ENCODE measurements at places on chromosomes 11 and 22.
A peak's percentile ranks its signal among the peaks of the same experiment; 100 is the strongest.

DNA sequence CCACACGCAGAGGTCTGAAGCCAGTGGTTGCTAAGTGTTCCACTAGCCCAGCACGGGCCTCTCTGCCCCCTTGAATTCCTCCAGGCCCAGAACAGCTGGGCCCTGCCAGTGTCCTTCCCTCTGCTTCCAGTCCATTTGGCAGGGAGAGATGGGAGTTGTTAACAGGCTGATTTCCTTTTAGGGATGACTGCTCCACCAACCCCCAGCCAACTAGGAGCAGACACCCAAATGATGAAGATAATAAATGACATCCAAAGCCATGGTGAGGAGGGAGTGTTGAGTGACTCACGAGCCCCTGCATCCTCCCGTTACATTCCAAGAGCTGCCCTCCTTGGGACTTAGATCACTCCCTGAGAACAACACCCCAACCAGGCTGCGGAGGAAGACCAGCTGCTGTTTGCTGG lies 20.6 kb downstream of the PARVA start:
- DNase-seq = peak; percentile 85

DNA sequence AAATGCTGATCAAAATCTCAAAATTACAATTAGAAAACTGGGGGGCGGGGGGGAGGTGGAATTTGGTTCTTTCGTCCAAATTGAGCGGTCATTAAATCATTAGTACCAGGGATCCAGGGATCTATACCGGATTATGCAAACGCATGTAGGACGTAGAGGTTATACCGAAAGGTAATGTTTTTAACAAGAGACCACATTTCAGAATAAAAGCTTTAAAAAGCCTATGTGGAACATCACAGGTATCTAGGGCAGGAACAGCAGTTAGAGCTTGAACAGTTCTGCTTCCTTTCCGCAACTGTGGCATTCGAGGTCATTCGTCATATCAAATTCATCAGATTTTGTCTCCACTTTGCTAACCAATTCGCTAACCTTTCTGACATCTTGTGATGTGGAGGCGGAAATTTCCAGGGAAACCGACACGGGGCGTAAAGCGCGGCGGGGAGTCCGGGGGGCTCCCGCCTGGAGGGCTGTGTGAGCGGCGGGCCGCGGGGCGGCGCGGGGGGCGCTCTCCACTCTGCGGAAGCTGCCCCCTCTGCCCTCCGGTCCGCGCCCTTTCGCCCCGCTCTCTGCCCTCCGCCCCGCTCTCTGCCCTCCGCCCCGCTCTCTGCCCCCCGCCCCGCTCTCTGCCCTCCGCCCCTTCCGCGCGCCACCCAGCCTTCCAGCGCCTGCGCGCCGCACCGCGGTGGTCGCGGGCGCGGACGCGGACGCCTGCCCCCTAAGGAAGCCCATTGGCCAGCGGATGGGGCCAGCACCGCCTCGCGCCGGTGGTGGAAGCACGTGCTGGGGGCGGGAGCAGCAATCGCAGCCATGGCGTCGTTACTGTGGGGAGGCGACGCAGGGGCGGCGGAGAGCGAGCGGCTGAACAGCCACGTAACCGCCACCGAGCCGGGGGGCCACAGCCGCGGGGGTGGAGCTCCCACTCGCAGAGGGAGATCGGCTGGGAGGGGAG lies at the start of gene DDX25:
TSS of gene DDX25 (plus strand) at position 798 of the 949 bp plus-strand sequence. CDS start at position 808, 10 bp downstream.
- no peak for DNase-seq

DNA sequence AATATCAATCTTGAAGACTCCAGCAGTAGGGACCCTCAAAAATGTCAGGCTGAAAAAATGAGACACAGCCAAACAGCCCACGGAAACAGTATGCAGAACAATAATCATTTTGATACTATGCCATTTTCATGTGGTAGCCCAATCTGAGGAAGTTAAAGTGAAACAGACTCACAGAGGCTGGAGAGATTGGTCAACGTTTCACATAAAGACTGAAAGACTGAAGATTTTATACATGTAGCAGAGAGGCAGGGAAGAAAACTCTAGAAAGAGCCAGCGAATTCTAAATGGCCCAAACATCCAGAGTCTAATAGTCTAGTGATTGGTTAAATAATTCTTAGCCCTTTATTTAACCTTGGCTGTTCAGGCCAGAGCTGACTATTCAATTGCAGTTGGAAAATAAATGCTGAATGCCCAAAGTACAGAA lies 49.4 kb downstream of the MAML2 start:
- DNase-seq = no peak

DNA sequence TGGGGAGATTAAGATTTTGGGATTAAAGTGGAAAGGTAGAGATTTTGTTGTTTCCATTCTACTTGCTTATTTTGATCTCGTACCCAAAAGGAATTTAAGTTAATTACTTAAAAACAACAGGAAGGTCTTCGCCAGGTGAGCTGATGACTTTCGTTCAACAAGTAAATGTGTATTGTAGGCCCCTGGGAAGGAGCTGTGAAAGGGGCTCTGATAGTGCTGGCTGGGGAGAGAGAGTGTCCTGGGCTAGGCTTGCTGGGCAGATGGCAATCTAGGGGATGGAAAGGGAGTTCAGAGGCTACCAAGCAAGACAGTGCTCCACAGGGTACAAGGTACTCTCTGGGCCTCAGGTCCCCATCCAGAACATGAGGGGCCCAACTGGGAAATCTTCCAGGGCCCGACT lies 189.4 kb downstream of the CEP164 start:
- no peak for DNase-seq

DNA sequence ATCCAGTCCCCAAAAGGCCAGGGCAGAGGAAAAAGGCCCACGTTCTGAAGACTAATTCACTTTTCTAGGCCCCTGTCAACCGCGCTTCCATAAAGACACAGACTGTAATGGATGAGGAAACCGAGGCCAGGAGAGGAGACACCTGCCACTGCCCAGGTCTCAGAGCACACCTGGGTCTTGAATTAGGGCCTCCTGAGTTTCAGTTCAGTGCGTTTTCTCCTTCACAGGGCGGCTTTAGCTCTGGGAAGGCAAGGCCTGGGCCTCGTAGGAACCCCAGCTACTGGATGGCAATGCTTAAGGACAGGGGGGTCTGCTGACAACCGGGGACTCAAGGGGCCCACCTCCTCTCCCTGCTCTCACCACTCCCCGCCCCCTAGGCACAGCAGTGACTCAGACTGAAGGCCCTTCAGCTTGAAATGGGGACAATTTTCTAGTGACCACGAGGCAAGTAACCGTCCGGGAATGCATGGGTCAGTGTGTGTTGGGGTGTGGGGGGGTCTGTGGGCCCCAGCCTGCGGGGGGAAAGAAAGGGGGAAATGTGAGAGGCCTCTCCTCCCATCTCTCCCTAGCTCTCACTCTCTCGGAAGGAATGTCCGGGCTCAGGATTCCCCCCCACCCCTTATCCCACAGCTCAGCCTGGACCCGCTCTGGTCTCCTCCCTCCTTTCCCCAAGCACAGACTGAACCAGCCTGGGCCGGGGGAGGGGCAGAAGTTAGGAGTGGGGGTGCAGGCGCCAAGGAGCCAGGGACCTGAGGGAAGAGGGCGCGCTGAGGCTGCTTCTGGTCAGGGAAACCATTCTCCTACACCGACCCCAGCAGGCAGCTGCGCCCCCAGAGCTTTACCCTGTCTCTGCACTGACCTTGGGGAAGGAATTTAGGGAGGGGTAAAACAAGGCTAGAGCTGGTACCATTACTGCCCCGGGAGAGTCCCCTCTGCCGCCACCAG lies 17.2 kb downstream of the CREB3L1 start:
- peak; percentile 79 for DNase-seq

DNA sequence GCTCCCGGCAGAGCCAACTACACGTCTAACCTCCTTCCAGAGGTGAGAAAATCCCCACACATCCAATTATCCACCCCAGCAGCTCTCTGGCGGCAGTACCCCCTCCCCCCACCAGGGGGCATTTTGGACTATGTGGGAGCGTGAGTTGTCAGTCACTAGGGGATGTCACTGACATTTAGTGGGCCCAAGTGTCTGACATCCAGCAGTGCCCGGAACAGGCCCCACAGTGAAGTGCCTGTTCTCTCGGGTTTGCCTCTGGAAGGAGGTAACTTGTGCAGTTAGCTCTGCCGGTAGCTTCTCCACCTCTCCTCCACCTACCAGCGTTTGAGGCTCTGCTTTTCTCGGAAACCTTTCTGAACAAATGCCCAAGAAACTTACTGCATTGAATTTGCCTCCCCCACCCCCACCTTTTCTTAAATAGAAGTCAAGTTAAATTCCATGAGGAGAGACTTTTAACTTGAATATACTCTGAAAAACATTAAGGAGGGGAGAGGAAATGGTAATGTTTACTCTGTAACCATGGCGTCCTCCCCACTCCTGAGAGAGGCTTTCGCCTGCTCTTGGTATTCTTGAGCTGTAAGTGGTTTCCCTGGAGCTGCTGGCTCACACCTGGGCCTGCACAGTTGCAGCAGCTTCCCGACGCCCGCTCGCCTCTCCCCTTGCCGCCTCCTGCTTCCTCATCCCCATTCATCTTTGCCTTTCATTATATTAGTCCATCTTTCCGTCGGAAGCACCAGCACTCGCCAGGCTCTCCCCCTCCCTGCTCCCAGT lies 112.8 kb downstream of the WNT7B start:
- DNase-seq = no peak

DNA sequence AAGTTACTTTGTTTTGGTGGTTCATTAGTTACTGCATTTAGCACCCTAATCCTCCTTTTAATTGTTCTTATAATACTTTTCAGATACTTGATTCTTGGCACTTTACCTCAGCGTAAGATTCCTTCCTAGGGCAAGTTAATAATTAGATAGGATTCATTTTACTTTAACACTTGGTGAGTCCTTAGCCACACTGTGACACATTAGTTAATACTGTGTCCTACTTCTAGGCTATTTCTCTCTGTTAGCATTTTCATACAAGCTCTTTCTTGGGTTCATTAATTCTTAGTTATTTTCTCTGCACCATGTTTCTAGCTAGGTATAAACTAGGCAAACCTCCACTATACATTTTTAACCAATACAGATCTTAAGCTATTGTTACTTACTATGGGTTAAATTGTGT lies 16.1 kb downstream of the OR5M3 start:
- DNase-seq = no peak

DNA sequence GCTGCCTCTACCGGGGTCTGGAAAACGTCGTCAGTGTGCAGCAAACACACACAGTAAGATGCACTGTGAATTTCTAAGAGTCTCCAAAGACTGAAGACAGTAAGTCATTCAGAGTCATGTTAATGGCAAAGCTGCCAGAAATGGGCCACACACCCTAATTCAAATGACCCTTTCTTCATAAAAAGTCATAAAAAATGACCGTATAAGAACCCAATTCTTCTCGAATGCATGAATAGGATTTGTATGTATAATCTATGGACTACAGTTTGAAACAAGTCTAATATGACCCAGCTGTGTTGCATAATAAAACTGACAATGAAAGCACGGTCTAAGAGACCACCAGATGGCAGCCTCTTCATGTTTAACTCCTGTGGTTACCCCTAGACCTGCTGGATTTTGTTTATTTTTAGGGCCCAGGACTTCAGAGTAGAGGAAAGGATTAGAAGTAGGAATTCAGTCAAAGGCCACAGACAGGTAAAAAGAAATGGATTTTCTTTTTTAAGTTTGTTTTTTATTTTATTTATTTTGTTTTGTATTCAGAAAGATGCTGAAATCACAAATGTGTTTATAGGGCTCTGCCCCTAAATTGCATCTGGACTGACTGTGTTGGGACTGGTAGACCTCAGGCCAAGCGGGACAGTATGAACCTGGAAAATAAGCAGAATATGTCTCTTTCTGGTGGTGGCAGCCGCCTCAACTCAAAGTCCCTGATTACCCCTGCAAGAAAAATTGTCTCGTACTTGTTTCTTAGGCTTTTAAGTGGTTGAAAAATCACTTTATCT lies 32.1 kb upstream of the SLC5A12 start:
- peak; percentile 63 for DNase-seq

DNA sequence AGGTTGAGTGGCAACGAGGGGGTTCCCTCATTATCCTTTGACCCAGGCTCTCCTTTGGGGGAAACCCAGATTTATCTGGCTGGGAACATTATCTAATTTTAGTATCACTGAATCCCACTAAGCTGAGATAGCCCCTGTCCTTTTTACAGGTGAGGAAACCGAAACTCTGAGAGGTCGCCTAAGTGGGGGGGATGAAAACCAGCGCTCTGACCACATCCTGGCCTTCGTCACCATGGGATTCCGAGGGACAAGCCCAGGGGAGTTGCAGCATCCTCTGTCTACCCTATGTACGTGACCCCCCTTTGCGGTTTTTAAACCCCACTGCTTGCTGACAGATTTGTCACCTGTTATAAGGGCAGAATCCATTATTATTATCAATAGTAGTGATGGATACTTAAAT lies 61.0 kb downstream of the ISX start:
- DNase-seq = no peak

GRCh38 chr22:30234786-30235470 lies 11.6 kb downstream of the LIF start:
- no peak for DNase-seq

- DNase-seq = no peak
Measured at GRCh38 chr11:114496915-114497314, 57.6 kb downstream of the REXO2 start.

DNA sequence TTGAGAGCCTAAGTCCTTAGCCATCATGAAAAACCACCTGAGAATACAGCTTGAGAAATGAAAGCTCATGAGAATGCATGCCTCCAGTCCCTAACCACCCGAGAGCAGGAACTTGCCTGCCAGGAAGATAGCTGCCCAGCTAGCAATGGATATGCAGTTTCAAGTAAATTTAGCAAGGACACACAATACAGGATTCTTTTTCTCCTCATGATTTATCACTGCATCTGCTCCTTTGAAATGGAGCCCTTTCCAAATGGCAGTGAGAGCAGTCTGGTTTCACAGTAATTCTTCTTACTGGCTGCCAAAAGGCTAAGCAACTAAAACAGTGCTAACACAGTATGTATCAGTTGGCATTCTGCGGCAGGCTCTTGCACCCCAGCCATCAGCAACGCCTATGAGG lies 109.9 kb downstream of the MICAL3 start:
- DNase-seq = no peak

GRCh38 chr11:121889931-121890330 lies 226.1 kb downstream of the BLID start:
- peak; percentile 42 for DNase-seq

- DNase-seq = no peak
Measured at GRCh38 chr22:17858033-17858432, 83.8 kb upstream of the BID start.

DNA sequence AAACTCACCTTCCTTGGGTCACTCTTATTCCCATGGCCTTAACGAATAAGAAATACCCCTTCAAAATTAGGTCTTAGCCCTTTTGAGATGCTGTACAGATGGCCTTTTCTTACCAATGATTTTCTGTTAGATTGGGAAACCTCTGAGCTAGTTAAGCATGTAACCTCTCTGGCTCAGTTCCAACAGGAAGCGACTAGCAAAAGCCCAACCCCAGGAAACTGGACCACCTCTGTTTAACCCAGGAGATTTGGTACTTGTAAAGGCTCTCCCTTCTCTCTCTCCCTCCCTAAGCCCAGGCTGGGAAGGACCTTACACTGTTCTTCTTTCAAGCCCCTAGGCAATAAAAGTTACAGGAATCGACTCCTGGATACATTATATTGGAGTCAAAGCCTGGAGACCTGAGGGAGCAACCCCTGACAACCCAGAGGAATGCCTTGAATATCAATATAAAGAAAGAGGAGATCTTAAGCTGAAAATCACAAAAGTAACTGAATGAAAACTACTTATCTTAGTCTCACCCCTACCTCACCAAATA lies 11.7 kb downstream of the APIP start:
- no peak for DNase-seq

GRCh38 chr11:109612496-109612895 lies 190.5 kb downstream of the C11orf87 start:
- no peak for DNase-seq

GRCh38 chr22:36413022-36413775 lies 25.4 kb upstream of the MYH9 start:
- no peak for DNase-seq

All from non-pigmented ciliary epithelial cell (primary cell).